ENCODE measurements at places on chromosomes 2 and 18. TPM values are rescaled to one million over a fixed set of nuclear protein-coding genes. Genes with fewer than 3 reads are reported as not detected.

The CHRNG gene
- total RNA-seq, result not detected

The PLGLB2 gene
- 0.93 TPM for total RNA-seq

The TXNDC2 gene
- 0.22 TPM for total RNA-seq

The TBR1 gene
- not detected for total RNA-seq

The NDC80 gene
- total RNA-seq, result 0.29 TPM

The TUBA4B gene
- not detected for total RNA-seq

The DSG4 gene
- total RNA-seq, result not detected

The MC2R gene
- total RNA-seq, result not detected

The DGKD gene
- 67.2 TPM for total RNA-seq

The ORC2 gene
- 25.2 TPM for total RNA-seq

The LHCGR gene
- 1.7 TPM for total RNA-seq

The IL1RL2 gene
- total RNA-seq, result 0.93 TPM

The AQP4 gene
- not detected for total RNA-seq

The REG3A gene
- total RNA-seq, result 3.3 TPM

The ITPRIPL1 gene
- 3.1 TPM for total RNA-seq

The DPP10 gene
- not detected for total RNA-seq

The IL36G gene
- total RNA-seq, result not detected

The NAT8 gene
- total RNA-seq, result not detected

The ACMSD gene
- total RNA-seq, result not detected

The MAL gene
- not detected for total RNA-seq

The ACVR1C gene
- total RNA-seq, result 44.9 TPM

The SIX2 gene
- 2.3 TPM for total RNA-seq

The LIMS3 gene
- 9.7 TPM for total RNA-seq
